ENCODE measurements at places on chromosomes 2 and 18.

GRCh38 chr18:31217038-31217849 is 54.6 kb upstream of the DSC1 start:
- DNase-seq, result no peak

GRCh38 chr2:18311420-18312195 is 248.8 kb downstream of the RDH14 start:
- peak; percentile 21 for DNase-seq

- DNase-seq, result no peak
Observed at GRCh38 chr2:188789951-188790350, 184.2 kb upstream of the COL3A1 start.

GRCh38 chr2:112483042-112483473 is 1.1 kb downstream of the TTL start:
- DNase-seq, result no peak

DNA sequence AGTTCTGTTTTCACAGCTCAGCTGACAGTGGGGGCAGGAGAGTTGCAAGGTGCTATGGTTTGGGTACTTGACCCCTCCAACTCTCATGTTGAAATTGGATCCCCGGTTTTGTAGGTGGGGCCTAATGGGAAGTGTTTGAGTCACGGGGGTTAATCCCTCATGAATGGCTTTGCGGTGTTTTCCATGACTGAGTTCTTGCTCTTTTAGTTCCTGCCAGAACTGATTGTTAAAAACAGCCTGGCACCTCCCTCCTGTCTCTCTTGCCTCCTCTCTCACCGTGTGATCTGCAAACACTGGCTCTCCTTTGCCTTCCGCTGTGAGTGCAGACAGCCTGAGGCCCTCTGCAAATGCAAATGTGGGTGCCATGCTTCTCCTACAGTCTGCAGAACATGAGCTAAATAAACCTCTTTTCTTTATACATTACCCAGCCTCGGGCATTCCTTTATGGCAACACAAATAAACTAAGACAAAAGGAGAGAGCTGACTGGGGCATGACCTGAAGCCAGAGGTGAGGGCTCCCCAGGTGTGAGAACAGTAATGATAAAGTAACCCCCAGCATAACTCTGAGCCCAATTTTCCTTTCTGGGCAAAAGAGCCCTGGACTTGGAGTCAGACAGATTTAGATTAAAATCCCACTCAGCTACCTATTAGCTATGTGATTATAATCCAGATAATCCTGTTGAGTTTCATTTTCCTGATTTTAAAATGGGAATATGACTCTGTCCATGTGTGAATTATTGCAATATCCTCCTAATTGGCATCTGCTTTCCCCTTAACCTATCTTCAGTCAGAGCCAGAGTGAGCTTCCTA is 64.9 kb upstream of the CAPN13 start:
- no peak for DNase-seq

GRCh38 chr18:22515250-22515649 is 97.5 kb upstream of the CTAGE1 start:
- no peak for DNase-seq

GRCh38 chr2:157488877-157489276 is 45.0 kb upstream of the CYTIP start:
- no peak for DNase-seq

Data from AG04450 (cell line).